Activated CD8-positive, alpha-beta T cell treated with anti-CD3 and anti-CD28 coated beads, Interleukin-2, amount 10 ng/mL, durations not matched to agents 7 days and 5 days (primary cell): ENCODE measurements at places on chromosomes 5 and 9. TPM values are rescaled to one million over a fixed set of nuclear protein-coding genes. Genes with fewer than 3 reads are reported as not detected.
A peak's percentile ranks its signal among the peaks of the same experiment; 100 is the strongest.

DNA sequence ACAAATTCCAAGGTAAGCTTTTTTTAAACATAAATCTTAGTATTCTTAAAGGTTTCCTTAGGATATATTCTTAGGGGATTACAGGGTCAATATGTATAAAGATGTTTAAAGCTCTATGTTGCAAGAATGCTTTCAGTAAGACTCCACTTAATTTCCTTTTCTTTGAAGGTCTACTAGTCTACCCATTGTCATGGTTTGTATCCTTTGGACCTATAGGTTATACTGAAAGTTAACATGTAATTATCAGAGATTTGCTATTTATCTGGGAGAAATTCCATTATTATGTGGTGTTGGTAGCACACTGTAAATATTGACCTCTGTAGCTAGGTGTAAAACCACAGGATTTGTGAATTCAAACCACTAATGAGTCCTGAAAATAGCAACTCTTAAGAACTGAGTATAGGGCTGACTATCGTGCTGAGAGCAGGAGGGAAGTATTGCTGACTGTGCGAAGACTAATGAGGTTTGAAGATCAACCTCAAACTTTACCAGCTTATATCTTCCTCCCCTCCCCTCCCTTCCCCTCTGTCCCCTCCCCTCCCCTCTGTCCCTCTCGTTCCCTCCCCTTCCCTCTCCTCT lies 85.6 kb downstream of the GADD45G start:
- no peaks in the 10 kb centered on the region for H3K36me3 ChIP-seq
- H3K27ac ChIP-seq = peak overlapping the region; percentile 66
- H3K27me3 ChIP-seq = peaks cover 7% of the 10 kb centered on the region
- no peak for DNase-seq

DNA sequence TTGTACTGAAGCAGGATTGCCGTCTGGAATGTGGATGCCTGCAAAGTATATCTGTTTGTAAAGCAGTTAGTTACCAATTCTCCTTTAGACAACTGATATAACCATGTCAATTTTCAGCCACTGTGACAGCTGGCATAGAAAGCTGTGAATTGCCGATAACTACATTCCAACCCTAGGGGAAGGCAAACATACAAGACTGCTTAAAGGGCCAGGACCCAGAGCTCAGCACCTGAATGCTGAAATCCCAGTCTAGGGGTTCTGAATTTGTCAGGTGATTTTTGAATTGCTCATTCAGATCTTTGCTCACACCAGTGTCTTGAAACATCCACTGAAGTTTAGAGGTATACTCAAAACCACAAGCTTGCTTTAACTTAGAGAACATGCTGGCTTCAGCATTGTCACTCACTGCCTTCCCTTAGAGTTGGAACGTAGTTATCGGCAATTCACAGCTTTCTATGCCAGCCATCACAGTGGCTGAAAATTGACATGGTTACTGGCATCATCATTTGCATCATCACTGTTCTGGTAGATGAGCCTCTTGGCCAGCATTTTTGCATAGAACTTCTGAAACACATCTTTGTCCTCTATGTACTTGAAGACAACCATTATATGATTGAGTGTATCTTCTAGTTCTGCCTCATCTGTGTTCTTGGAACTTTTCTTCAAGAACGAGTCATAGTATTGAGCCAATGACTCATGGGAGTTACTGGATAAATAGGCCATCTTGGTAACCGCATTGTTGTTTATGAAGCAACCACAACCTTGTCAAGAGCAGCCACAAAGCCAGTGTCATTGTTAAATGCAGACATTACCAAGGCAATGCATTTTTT lies 82.1 kb downstream of the CCDC192 start:
- H3K4me1 ChIP-seq = peaks cover 16% of the 10 kb centered on the region
- peaks cover 2% of the 10 kb centered on the region for H3K27me3 ChIP-seq
- DNase-seq = peak; percentile 25
- peak overlapping the region; percentile 51 for H3K27ac ChIP-seq
- H3K36me3 ChIP-seq = no peaks in the 10 kb centered on the region

DNA sequence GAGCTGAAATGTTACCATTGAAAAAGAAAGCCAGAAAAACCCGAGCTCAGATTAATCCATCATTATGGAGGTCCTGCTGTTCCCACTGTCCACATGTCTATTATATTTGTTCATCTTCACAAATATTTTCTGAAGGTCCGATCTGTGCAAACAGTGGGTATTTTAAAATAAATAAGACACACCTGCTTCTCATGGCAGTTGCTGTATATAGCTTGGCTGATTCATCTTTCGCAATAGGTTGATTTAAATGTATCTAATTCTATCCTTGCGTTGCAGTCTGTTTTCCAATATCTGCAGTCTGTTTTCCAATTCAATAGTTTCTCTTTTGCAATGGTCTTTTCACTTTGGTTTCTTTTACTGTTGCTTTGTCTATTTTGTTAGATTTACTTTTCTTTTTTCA lies 87.4 kb upstream of the PCA3 start:
- H3K36me3 ChIP-seq = no peaks in the 10 kb centered on the region
- no peak overlapping the region for H3K27ac ChIP-seq
- H3K4me1 ChIP-seq = peaks cover 7% of the 10 kb centered on the region

- peaks cover under 1% of the 10 kb centered on the region for H3K4me1 ChIP-seq
- H3K27ac ChIP-seq = no peak overlapping the region
- no peak overlapping the region for H3K4me3 ChIP-seq
- peaks cover 19% of the 10 kb centered on the region for H3K27me3 ChIP-seq
- DNase-seq = no peak
Measured at GRCh38 chr5:14173377-14174229, 30.5 kb downstream of the TRIO start.

NKD2 gene
- 3.2 TPM for total RNA-seq
